Activated CD4-positive, alpha-beta memory T cell treated with anti-CD3 and anti-CD28 coated beads, Interleukin-2, amount 10 ng/mL, durations not matched to agents 7 days and 5 days (primary cell): ENCODE measurements at places on chromosomes 3 and 15. TPM values are rescaled to one million over a fixed set of nuclear protein-coding genes. Genes with fewer than 3 reads are reported as not detected.

Gene BLM
- 63.7 TPM for total RNA-seq

DNA sequence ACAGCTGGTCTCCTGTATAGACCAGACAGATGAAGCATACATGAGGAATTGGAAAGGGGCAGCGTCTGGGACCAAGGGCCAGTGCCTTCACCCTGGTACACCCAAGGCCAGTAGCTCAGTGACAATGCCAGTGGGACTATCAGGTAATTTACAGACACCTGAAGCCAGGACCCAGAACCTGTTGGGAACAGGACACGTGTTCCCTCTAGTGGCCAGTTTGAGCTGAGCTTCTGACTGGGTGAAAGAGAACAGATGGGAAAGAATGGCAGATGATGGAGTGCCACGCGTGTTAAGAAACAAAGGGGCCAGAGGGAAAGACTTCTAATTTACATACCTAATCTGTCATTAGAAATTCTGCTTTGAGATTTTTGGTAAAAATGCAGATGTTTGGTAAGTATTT is 5.1 kb upstream of the SLC25A38 start:
- DNase-seq: peak; percentile 73

- DNase-seq: no peak
These were observed 147.8 kb downstream of the SLCO3A1 start for GRCh38 chr15:92001307-92001706.

DNA sequence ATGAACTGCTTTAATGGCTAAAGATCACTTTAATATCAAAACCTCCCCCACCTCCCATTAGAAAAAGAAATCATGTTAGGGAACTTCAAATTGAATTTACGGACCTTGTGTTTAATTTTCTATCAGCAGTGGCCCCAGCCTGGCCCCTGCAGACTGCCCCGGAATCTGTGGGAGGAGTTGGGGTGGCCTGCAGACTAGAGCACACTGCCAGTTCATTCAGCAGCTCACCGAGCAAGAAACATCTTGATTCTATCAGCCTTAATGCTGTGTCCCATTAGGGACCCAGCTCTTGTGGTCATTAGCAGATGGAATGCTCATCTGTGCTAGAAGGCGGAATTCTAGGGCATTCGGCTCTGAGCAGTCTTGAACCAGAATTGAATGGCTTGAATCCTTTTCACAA is 54.2 kb downstream of the FLNB start:
- DNase-seq: no peak

GRCh38 chr3:7423995-7424394 is 563.1 kb downstream of the GRM7 start:
- DNase-seq: no peak

Gene AGBL1
- not detected for total RNA-seq

Gene PARL
- total RNA-seq: 47.6 TPM

- DNase-seq: peak; percentile 45
These were observed 777 bp downstream of the LOXL1 start for GRCh38 chr15:73927003-73927475.

DNA sequence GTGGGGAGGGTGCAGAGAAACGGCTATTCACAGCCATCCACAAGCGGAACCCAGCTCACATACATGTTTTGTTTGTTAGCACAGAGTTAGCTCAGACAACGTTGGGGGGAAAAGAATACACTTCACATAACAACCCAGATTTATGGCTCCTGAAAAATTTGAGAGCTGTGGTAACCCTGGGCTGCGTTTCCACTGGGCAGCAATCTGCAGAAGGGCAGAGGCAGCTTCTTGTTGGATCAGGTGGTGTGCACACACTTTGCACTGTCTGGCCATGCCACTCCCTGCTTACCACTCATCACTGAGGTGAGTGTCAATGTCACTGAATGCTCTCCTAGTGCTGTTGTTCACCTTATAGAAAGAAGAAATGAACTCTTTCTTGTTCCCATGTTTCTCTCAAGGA is 299.8 kb upstream of the SOX14 start:
- DNase-seq: no peak

- no peak for DNase-seq
These were observed 88.1 kb downstream of the MEX3B start for GRCh38 chr15:81957698-81958097.

DNA sequence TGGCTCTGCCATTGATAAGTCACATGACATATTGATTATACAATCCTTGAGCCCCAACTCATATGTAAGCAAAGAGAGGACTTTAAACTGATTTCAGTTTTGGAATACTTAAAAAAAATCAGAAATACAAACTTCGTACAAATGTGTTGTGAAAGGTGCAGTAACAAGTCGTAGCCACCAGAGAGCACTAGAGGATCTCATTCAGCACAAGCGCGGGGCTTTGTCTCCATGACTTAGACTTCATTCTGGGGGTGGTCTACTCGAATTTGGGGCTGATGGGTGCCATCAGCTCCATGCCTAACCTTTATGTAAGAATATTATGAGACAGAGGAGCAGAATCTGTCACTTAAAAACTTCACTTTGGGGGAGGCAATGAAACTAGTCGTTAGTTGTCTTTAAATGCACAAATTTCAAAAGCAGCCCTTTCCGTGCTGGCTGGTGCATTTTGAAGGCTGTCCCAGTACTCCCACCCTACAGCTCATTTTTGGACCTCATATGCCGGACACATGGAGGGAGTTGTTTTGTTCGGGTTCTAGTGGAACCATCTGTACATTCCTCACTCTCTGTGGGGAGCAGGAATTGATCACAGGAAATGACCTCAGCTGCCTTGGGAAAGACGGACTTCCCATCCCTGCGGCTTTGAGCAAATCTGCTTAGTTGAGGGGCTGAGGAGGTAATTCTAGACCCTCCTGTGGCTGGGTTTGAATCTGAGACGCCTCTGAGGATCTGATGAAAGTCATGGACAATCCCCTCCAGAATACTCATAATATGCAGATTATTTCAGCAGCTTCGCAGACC is 27.5 kb upstream of the MASP1 start:
- peak; percentile 40 for DNase-seq
